HL-60 (cell line): ENCODE measurements at places on chromosomes 2 and 18.

GRCh38 chr2:105257981-105258380, 16.4 kb downstream of the GPR45 start:
- DNase-seq, result no peak

- DNase-seq, result no peak
Observed at GRCh38 chr2:217008794-217009193, 148.9 kb upstream of the TNP1 start.

- DNase-seq, result peak; percentile 37
Observed at GRCh38 chr2:158753641-158754611, 41.2 kb upstream of the DAPL1 start.

DNA sequence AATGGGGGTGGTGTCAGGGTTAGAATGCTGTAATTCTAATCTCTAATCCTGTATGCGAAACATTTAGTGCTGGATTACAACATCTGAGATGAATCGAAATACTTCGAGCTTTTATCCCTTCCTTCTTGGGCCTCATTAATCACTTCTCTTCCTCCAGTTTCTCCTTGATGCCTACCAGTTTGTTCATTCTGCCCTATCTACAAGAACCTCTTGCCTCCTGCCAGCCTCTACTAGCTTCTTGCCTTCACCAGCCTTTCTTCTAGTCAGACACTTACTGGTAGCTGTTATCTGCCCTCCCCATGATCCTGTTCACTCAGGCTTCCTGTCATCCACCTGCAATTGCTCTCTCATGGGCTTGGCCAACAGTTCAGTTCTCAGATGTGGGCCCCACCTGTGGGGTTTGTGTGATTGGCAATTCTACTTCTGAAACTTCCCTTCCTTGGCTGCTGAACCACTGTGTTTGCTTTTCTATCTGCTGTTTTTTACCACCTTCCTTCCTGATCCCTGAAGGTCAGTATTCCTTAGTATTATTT, 15.4 kb upstream of the FARP2 start:
- no peak for DNase-seq
